Stimulated activated CD4-positive, alpha-beta T cell treated with anti-CD3 and anti-CD28 coated beads, Interleukin-12 subunit alpha, Interleukin-12 subunit beta, amount 100 ng/mL, for 24 hours (primary cell): ENCODE measurements at places on chromosomes 3 and 15.

DNA sequence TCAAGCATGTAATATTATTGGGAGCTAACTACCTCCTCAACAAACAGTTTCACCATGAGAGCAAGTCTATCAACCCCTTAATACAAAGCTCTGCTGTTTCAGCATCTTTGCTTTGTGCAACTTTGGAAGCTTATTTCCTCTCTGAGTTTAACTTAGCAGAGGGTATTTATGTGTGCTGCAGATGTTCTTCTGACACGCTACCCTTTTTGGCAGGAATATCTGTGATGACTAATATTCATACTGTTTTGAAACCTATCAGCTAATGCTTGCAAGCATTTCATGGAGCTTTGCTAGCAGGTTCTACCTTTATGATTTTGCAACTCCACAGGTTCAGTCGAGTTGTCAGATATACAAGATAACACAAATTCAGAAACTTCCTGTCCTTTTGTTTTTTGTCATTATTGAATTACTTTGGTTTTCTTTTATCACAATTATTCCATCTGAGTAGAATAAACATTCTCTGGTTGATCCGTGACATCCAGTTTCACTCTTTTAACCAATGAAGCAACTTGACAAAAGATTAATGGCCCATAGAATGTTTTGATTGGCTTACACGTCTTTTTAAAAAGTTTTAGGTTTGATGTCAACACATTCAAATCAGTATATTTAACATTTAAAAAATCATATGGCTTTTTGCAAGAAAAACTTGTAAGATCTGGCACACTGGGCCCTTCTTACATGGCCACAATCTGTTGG is 1.7 kb upstream of the SLC9A9 start:
- DNase-seq = no peak

DNA sequence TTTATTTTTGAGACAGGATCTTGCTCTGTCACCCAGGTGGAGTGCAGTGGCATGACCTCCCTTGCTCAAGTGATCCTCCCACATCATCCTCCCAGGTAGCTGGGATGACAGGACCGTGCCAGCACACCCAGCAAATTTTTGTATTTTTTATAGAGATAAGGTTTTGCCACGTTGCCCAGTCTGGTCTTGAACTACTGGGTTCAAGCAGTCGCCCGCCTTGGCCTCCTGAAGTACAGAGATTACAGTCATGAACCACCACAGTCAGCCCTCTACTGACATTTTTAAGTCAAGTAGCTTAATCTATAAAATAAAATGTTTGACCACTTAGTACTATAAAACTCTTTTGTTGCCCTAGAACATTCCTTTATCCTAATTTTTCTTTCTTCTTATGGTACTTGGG is 198.8 kb downstream of the FNDC3B start:
- DNase-seq = no peak

- DNase-seq = no peak
Observed at GRCh38 chr15:63354821-63355650, 26.6 kb downstream of the CA12 start.

DNA sequence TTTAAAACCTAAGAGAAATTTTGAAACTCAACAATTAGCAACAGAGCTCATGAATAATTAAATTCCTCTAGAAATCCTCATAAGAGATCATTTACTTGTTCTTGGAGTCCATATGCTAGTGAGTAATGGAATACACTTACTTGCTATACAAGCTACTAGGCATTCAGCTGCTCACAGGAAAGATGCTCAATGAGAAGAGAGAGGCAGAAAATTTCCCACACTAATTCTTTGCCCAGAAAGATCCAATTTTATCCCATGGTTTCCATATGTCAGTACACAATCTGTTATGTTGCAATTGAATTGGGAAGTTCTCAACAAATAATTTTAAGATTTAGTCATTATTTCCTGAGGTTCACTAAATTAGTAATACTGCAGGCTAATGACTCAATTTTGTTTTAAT is 310.4 kb downstream of the RYR3 start:
- no peak for DNase-seq

DNA sequence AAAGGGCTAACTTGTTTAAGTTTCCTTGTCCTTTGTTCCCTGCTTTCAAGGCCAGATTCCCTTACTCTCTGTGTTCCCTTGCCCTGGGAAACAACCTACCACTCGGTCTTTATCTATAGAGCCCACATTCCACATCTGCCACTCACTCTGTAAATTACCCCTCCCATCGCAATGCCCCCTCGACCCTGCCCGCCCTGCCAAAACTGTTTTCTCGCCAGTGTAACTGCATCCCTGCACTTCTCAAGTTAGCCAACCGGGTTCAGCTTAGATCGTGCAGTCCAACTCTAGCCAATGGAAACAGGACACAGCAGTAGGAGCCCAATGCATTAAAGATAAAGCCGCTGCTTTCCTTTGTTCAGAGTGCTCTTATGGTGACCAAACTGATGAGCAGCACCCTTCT is 263.6 kb downstream of the TBL1XR1 start:
- no peak for DNase-seq

DNA sequence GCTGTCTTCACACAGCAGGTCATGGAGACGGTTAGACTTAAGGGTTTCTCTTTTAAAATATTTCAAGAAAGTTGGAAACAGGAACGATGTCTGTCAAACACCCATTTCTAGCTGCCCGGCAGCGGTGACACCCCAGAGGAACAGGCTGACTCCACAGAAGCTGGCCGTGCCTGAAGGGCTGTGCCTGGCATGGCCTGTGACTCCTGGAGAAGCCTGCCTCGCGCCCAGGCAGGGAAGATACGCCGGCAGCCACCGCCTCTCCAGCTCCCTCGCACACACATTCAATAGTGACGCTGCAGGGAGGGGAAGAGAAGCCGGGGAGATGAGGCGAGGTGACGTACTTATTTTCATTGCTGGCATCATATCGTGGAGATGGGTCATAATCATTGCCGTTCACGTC is 59.9 kb downstream of the PCSK6 start:
- no peak for DNase-seq

GRCh38 chr3:41272667-41273066 is 73.4 kb downstream of the CTNNB1 start:
- no peak for DNase-seq

DNA sequence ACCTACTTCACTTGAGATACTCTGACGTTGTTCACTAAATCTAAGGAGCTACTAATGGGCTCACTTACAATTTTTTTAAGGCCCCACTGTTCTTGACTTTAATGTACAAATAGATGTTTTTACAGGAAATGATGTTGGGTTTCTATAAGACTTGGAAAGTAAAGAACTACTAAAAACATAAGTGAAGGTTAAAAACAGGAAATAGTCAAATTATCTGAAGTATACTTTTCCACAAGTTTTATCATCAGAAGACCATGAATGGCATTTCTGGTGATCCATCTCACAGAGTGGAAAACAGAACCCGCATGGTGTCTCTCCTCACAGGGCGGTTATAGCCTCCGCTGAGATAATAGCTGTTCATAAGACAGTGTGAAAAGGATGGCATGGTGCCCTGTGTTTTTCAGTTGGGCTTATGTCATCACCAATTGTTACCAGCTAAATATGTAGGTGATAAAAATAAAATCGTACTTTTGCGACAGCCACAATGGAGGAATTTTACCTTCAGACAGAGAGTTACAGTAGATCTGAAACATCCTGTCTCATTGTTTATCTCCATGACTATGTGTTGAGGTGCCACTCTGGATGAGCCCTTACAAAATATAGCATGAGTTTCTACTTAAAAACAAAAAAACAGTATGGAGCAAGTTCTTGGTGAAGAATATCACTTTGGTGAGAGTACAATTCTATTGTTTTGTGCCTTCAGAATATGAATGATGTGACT is 462.4 kb downstream of the RAP2B start:
- no peak for DNase-seq

DNA sequence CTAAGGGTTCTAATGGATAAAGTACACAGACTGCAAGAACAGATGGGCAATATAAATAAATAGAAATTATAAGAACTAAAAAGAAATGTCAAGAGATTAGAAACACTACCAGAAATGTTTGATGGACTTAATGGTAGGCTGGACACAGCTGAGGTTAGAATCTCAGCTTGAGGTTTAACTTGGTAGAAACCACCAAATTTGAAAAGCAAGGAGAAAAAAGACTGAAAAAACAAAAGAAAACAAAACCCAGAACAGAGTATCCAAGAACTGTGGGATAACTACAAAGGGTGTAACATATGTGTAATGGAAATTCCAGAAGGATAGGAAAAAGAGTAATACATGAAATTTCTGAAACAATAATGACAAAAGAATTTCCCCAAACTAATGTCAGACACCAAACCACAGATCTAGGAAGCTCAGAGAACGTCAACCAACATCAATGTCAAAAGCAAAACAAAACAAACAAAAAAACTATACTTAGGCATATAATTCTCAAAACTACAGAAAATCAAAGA is 35.0 kb downstream of the RFX7 start:
- no peak for DNase-seq

DNA sequence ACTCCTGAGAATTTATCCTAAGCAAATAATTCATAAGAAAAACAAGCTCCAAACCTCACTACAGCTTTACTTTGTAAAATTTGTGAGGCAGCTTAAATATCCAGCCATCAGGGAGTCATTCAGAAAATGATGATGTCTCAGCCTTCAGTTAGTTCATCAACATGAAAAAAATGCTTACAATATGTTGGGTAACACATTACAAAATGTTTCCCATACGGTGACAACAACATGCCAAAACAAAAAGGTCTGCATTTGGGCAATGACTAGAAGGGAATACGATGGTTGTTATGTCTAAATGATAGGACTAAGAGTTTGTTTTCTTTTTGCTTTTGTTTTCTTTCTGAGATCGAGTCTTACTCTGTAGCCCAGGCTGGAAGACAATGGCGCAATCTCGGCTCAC is 47.0 kb upstream of the CFAP161 start:
- no peak for DNase-seq

GRCh38 chr3:62559831-62560445 is 186.6 kb upstream of the FEZF2 start:
- no peak for DNase-seq

GRCh38 chr15:64580696-64581407 is 120.5 kb downstream of the ZNF609 start:
- DNase-seq = no peak

GRCh38 chr15:28975766-28976179 is 90.0 kb downstream of the APBA2 start:
- peak; percentile 41 for DNase-seq
